Activated naive CD4-positive, alpha-beta T cell (primary cell): ENCODE measurements at places on chromosomes 4 and X.

GRCh38 chrX:22097012-22097694 is 65.0 kb downstream of the PHEX start:
- DNase-seq, result no peak

GRCh38 chr4:154507156-154507555 is 15.6 kb upstream of the DCHS2 start:
- no peak for DNase-seq

DNA sequence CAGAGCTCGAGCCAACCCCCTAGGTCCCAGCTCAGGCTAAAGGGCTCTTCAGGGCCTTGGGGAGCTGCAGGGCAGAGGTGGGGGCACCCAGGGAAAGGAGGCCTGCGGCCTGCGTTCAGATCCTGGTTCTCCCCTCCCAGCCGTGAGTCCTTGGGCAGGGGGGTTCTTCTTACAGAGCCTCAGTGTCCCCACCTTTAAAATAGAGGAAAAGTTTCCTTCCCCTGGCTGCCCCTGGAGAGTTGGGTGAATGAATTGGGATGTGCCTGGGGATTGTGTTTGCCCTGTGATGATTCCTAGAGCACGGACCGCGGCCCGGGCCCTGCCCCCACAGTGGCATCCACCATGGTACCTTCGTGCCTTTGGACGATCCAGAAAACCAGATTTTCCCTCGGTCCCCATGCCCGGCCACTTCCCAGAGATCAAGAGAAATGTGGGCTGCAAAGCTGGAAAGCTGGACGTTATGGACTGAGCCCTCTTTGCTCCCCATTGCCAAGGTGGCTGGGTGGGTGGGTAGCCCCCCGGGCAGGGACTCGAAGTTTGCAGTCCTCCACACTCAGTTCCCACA is 11.4 kb downstream of the HTRA3 start:
- no peak for DNase-seq

GRCh38 chr4:166989886-166990285 is 244.4 kb downstream of the SPOCK3 start:
- no peak for DNase-seq

DNA sequence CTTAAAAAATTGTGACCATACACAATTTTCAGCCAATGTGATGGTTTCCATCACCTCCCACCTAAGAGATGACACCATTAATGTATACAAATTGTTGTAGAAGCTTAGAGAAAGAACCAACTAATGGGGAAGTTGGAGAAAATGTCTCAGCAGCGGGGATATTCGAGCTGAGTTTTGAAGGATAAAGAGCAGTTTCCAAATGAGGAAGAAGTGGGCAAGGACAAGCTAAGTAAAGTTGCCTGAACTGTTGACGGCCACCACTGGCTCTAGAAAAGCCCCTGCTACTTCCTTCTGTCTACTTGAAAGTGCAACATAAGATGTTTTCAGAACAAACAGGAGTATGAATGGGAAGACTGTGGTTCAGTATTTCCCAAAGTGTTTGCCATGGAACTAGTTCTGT is 92.0 kb downstream of the CHRNA9 start:
- no peak for DNase-seq

- DNase-seq, result no peak
Observed at GRCh38 chr4:61750810-61751209, 550.7 kb downstream of the ADGRL3 start.

DNA sequence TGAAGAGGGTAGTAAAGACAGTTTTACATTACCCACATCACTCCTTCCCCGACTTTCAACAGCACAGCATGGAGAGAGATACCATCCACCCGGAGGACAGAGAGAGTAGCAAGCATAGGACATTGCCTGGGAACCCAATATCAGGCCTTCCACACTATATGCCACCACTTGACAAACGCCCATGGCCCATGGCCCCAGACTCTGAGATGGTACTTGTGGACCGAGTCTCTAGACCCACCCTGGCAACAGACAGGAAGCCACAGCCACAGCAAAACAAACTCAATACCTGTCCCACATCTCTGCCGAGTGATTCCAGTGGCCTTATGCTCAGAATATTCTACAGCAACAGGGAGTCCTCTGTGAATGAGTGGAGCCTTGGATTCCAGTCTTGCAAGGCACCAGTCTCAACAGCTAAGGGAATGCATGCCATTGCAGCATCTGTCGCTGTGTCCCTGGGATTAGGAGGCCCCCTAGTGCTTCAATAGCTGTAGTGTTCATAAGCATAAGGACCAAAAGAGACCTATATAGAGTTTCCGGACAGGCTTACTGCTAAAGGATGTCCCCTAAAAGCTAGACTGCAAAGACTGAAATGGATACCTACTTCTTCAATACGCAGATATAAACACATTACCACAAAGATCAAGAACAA is 14.7 kb upstream of the CT55 start:
- peak; percentile 0 for DNase-seq

DNA sequence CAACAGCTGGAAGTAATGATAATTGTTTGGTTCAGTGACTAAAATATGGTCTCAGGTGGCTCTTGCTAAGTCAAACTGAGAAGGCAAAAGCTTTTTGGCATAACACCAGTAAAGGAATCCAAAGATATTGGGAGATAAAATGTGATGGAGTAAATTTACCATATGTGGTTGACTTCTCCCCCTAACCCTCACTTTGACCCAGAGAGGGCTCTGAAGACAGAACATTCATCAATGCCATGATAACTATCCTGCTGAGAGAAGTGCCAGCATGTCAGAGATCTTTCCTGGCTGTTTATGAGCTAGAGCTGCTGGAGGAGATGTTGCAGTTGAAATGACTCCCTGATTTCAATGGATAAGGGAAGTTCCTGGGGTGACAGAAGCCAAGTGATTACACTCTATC is 213.4 kb downstream of the SPCS3 start:
- DNase-seq, result no peak

DNA sequence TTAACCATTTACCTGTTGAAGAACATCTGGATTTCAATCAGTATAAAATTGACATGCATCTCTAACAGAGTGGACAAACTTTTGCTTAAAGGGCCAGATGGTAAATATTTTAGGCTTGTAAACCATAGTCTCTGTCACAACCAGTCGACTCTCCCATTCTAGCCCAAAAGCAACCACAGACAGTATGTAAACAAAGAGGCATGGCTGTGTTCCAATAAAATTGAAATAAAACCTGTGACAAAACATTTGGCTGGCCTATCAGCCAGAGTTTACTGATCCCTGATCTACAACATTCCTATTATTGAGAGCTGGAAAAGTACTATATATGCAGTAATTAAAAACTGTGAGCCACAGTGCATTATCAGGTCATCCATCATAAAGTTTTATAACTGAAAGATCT is 3.2 kb downstream of the CENPC start:
- DNase-seq, result no peak

DNA sequence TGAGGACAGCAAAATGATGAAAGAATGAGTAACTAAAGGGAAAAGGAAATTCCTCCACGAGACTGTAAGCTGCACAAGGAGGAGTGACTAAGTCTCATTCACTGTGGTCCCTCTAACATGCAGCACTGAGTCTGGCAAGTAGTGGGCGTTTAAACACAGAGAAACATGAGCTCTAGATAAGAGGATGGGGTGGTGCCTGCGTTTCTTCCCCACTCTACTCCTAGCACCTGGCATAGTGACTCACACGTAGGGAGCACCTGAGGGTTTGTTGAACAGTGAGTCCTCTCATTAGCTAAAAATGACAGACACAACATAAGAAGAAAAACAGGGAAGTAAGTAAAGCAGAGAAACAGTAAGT is 105.8 kb upstream of the CBR4 start:
- no peak for DNase-seq

DNA sequence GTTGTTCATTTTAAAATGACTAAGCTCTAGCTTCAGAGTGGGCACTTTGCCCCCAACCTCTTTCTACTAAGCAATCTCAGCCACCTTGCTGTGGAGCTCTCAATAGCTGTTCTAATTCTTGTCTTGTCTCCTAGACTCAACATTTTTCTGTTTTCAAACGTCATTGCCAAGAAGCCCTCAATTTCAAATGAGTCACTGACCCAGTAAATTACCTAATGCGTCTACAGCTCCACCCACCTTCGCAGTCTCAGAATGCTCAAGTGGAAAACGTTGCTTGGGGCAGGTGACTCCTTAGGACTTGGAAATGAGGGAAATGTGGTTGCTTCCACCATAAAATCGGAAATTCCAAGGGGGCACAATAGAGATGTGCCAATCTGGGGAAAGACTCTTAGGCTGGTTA is 59.0 kb downstream of the ING2 start:
- DNase-seq, result no peak

- DNase-seq, result no peak
Observed at GRCh38 chrX:106039920-106040319, 1.4 kb upstream of the SERPINA7 start.

GRCh38 chr4:43089730-43090129 is 197.2 kb downstream of the GRXCR1 start:
- DNase-seq, result no peak

DNA sequence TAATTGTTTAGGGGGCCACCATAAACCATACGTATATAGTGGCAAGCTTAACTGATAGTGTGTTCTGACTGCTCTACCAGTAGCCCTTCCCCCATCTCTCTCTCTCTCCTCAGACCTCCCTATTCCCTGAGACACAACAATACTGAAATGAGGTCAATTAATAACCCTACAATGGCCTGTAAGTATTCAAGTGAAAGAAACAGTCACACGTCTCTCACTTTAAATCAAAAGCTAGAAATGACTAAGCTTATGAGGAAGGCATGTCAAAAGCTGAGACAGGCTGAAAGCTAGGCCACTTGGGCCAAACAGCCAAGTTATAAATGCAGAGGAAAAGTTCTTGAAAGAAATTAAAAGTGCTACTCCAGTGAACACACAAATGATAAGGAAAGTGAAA is 78.0 kb downstream of the PRDM5 start:
- no peak for DNase-seq
